ENCODE measurements at places on chromosomes 6 and 20.

DNA sequence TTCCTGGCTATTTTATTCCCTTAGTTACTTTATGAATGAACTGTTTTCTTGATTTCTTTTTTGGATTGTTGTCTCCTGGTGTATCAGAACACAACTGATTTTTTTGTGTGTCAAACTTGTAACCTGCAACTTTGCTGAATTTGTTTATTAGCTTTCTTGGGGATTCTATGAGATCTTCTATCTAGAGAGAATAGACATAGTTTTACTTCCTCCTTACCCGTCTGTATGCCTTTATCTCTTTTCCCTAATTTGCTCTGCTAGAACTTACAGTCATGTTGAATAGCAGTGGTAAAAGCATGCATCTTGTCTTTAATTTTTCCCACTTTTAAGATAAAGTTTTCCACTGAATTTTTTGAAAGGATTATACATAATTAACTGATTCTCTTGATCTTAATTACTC, 13.2 kb downstream of the RNF146 start:
- DNase-seq = no peak

GRCh38 chr6:97151601-97152000, 131.4 kb downstream of the MMS22L start:
- DNase-seq = no peak

DNA sequence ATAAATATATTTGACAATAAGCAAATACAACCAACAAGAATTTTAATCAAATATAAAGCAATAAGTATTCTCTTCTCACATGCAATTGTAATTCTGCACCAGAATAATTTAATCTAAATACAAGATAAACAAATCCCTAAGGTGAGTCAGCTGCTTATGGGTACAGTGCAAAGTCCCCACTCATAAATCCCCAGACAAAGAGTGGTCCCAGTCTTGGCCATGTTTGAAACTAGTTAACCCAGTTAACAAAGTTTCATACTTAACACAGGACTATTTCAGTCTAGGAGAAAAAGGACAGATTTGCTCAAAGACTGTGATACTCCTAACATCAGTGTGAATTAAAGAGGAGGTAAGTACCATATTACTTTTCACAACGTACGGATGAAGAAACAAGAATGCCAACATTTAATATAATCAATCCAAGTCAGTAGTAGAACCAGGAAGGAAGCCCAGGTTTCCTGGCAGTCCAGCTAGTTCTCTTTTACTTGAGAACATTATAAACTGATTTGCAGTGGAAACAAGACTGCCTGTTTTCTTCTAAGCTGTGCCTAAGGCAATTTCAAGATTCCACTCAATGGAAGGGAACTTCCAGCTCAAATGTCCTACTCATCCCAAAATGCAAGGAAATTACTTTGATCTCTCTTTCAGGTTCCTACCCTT, 10.4 kb downstream of the SAMD3 start:
- no peak for DNase-seq

GRCh38 chr6:144302701-144303372, 17.7 kb downstream of the UTRN start:
- no peak for DNase-seq

- DNase-seq = no peak
Observed at GRCh38 chr6:130111031-130111430, 92.7 kb downstream of the L3MBTL3 start.

DNA sequence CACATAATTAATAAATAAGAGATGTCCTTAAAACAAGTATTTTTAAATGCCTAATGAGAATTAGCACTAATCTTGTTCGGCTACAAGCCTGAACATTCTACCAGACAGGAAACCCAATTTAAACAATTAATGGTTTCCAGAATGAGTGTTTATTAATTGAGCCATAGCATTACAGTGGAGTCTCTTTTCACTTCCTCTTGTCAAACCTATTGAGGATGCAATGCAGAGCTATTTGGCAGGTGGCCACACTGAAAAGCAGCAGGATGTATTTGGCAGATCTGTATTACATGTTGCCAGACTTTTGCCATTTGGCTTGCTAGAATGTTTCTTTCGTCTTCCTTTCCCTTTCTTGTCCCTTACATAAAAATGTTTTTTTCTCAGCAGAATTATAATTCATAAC, 475.2 kb upstream of the MARCKS start:
- peak; percentile 79 for DNase-seq

All from astrocyte of the spinal cord (primary cell).